ENCODE measurements at places on chromosomes 4 and X.
A peak's percentile ranks its signal among the peaks of the same experiment; 100 is the strongest.

GRCh38 chr4:8817096-8817812 lies 54.4 kb downstream of the HMX1 start:
- no peak for DNase-seq

DNA sequence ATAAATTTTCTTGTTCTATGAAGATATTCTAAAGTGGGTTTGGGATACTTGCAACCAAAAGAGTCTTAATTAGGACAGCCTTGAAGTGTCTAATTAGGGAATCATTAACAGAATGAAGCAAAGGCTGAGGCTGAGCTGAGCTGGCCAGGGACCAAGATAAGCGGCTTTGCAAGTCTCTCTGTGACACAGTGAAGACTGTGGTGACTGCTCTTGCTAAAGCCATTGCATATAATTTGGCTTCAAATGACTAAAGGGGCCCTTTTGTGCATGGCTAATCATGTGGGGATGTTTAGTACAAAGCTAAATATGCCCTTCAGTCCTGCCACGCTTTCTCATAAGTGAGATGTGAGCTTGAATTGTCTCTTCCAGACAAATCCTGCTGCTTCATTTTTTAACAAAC lies 31.2 kb upstream of the GYPA start:
- no peak for DNase-seq

- DNase-seq: no peak
These were observed 2221.6 kb upstream of the AGA start for GRCh38 chr4:179663641-179664429.

- peak; percentile 84 for DNase-seq
These were observed 271.2 kb upstream of the TENM3 start for GRCh38 chr4:181971973-181972372.

DNA sequence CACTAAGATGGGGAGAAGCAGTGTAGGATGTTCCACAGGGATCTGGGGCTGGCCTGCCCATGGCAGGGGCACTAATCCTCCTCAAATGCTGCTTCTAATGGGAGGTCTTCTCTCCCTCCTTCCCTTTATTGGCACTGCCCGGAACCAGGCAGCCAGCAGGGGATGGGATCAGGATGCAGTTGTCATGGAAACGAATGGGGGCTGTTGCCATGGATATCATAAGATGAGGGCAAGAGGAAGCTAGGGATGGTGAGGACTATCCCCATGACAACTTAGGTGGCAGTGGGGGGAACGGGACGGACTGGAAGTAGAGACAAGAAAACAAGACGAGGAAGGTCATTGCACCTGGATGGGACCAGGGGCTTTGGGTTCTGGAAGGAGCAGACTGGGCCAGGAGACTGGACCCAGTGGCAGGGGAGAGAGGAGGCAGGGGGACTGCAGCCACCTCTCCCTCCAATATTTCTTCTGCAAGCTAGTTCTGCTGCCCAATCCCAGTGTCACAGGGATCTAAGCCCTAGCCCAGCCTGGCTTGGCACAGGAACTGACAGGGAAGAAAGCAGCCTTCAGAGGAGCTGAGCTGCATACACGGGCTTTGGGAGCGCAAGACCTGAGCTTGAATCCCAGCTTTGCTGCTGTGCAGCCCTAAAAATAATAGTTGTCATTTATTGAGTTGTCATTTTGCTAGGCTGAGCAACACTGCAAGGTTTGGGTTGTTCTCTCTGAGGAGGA lies 19.0 kb downstream of the IQSEC2 start:
- DNase-seq: no peak

- no peak for DNase-seq
These were observed 285.0 kb downstream of the SPANXN1 start for GRCh38 chrX:145532176-145532780.

GRCh38 chrX:95703696-95704095 lies 980.9 kb upstream of the DIAPH2 start:
- DNase-seq: peak; percentile 37

- DNase-seq: no peak
These were observed 171.4 kb downstream of the MSL3 start for GRCh38 chrX:11929476-11929875.

DNA sequence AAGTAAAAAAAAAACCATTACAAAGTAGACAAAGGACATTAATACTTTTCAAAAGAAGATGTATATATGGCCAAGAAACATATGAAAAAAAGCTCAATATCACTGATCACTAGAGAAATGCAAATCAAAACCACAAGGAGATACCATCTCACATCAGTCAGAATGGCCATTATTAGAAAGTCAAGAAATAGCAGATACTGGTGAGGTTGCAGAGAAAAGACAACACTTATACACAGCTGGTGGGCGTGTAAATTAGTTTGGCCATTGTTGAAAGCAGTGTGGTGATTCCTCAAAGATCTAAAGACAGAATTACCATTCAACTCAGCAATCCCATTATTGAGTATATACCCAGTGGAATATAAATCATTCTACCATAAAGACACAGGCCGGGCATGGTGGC lies 39.3 kb downstream of the TASL start:
- no peak for DNase-seq

DNA sequence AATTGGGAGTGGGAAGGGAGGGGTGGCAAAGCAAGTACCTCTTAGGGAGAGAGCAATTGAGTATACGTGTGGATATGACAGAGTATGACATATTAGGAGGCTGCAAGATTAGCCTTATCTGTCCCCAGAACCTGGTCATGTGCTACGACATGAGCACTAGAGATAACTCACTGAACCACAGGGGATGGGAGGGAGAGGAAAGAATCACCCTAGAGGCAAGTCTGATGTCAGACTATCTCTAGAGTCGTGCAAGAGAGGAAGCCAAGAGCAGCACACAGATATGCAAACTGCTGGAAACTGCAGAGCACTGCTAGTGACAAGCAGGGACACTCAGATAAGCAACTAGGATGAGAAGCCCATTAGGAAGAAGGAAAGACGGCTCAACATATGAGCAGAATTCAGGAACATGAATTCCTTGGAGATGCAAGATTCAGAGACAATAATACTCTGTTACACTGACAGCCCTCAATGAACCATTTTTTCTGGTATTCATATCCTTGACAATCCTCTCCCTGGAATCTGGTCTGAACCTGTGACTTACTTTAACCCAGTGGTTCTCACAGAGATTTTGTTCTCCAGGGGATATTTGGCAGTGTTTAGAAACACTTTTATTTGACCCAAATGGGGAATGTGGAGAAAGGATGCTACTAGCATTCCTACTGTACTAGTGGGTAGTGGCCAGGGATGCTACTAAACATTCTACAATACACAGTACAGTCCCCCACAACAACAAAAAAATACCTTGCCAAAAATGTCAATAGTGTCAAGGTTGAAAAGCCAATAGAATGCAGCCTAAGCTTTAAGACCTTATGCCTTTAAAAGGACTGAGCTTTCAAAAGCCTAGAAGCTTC lies 84.0 kb upstream of the BMP2K start:
- DNase-seq: peak; percentile 16

DNA sequence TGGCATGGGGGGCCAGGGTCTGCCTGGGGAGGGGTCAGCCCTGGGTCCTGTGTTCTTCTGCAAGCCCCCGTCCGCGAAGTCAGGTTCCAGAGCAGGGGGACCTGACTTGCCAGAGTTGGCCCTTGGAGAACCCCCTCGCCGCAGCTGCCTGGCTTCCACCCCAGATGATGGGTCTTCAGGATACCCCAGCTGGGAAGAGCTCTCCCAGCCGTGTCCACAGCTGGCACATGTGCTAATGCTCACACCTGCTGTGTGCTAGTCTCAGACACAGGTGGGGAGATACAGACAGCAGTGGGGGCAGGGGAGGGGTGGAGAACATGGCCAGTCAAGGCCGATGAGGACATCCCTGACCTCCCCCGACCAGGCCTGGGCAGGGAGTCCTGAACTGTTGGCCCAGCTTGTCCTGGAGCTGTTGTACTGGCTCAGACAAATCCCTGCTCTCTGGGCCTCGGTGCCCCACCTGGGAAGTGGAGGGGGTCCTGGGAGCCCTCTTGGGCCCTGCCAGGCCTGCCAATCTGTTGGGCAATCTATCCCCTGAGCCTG lies 3.5 kb downstream of the ADRA2C start:
- no peak for DNase-seq

DNA sequence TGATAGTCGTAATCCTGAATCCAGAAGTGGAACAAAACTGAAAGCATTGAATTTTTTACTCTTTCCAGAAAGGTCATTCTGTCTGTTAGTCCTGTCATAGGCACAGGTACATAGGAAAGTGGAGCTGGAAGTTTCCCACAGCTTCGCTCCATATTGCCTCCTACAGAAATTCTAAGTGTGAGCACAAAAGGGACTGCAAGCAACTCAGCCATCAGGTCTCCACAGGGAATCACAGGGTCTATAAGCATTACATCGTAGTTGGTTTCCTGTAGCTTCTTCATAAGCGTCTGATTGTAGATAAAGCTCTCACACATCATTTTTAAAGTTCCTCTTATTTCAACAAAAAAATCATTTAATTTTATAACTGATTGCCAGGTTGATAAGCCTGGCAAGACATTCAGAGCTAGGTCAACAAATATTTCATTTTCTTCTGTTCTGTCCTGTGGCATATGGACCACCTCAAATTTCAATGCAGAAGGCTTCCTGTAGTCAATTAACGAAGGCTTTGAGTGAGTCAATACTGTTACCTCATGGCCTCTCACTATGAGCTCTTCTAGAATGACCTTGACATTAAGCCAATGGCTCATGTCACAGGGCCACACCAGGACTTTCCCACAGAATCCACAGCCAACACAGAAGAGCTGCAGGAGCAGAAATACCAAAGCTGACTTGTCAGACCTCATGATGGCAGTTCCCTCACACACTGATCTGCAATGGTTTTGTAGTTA lies at the start of gene UGT2A3:
Gene UGT2A3, minus strand, starts transcription at position 727 of the 728 bp plus-strand sequence. Its CDS starts 44 bp downstream, at position 683.
- DNase-seq: no peak

- no peak for DNase-seq
These were observed 336.6 kb upstream of the GATB start for GRCh38 chr4:152097371-152097770.

- peak; percentile 69 for DNase-seq
These were observed 119.7 kb downstream of the PCDH7 start for GRCh38 chr4:30839583-30840520.

GRCh38 chr4:94758700-94759399 lies 1.1 kb downstream of the BMPR1B start:
- DNase-seq: no peak

GRCh38 chrX:95539041-95539440 lies 1145.6 kb upstream of the DIAPH2 start:
- no peak for DNase-seq

DNA sequence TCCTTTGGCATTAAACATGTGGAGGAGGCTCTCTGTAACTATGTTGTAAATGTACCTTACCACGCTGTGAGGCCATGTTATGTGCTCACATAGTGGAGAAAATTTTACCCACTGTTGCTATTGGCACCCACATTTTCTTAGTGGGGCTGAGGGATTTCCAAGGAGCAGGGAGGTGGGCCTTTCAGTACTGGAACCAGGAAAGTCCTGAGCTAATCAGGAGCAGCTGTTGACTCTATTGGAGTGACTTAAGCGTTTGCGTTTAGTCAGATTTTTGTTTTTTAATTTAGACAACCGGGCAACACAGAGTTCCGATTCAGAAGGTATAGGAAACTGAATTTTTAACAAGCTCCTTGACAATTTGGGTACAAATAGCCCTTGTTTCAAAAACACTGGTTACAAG lies 30.7 kb upstream of the WDR17 start:
- DNase-seq: peak; percentile 7

- no peak for DNase-seq
These were observed 571.5 kb upstream of the TENM3 start for GRCh38 chr4:181671672-181672071.

GRCh38 chr4:8558080-8558960 lies 21.9 kb upstream of the GPR78 start:
- DNase-seq: no peak

DNA sequence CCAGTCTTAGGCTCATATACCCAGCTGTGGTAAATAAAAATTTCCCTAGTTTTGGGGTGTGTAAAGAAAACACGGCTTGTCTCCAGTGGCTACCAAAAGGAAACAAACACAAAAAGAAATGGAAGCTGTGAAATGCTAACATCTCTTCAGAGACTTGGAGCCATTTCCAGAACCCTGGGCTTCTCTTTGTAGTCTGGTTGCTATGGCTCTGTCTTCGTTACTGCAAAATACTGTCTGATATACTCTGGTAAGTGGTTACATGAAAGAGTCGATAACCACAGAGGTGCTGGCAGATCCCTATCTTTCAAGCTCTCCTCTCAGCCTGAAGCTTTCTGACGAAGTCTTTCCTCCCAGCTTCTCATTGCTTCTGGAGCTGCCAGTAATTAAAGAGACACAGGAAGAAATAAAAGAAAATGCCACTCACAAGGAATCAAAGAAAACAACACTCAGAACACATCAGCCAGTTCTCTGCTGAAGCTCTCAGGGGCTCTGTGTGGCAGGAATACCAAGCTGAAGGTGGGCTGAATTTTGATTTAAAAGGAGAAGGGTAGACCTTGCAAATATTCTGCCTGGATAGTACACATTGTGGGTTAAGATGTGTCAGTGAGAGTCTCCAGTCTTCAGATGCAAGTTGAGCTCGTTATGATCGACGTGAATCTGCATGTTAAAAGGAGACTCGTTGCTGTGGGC lies 107.6 kb upstream of the FAM9C start:
- peak; percentile 37 for DNase-seq

DNA sequence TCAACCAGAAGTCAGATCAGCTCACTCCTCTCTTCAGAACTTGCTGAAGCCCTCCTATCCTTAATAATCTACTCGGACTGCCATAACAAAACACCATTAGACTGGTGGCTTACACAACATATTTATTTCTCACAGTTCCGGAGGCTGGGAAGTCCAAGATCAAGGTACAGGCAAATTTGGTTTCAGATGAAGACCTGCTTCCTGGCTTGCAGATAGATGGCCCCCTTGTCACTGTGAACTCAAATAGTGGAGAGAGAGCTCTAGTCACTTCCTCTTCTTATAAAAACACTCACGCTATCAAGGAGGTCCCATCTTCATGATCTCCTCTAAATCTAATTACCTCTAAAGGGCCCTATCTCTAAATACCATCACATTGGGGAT lies 125.1 kb downstream of the CAMK2D start:
- DNase-seq: no peak

DNA sequence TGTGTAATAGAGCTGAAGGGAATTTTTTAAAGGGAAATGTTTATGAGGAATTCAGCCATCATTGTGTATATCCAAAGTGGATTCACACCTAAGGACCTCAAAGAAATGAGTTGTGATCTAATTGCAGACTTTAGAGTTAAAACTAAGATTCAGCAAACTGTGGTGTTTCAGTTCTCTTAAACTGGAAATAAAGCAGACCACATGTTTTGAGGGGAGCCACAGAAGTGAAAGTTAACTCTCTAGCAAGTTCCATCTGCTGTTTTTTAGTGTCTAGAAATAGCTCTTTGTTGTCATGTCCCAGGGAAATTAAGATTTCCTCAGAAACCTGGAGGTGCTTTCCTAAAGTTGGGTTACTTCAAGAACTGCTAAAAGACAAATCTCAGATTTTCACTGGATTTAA lies 97.3 kb upstream of the DDX3X start:
- DNase-seq: no peak

- DNase-seq: peak; percentile 21
These were observed 57.0 kb upstream of the LRAT start for GRCh38 chr4:154686838-154687237.

DNA sequence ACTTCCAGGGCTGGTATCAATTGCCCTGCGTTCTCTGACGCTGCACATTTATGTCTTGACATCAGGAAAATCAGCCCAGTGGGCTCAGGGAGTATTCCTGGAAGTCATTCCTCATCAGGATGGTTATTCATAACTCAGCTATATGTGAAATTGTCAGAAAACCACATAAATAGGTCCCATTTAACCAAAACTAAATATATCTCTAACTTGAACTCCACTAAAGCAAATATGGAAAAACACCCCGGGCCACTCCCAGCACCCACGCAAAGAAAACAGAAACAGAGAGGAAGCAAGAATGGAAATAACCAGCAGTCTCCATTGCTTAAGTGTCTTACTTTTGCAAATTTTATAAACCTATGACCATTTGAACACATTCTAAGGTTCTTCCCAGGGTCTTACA lies 112.0 kb downstream of the IRF2 start:
- DNase-seq: no peak

All from fibroblast of the aortic adventitia (primary cell).